ENCODE measurements at places on chromosomes 3 and 15.

DNA sequence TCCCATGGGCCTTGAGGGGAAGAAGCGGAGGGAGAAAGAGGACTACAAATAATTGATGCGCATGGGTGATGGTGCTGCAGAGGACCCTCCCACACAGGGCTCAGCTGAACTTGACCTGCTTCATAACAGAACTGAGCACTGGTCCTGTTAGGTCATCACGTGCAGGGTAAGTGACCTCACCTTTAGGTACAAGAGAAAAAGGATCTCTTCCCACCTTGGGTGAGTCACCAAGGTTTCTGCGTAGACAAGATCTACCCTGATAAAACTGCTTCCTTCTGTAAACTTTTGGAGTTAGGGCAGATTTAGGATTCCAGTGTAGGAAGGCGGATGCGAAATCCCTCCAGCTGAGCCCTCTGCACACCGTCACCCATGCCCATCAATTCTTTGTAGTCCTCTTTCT lies 67.1 kb downstream of the FEM1B start:
- DNase-seq: no peak

GRCh38 chr15:98776607-98777281 lies 128.4 kb downstream of the IGF1R start:
- DNase-seq: no peak

- no peak for DNase-seq
Measured at GRCh38 chr3:72411843-72412242, 436.4 kb downstream of the SHQ1 start.

DNA sequence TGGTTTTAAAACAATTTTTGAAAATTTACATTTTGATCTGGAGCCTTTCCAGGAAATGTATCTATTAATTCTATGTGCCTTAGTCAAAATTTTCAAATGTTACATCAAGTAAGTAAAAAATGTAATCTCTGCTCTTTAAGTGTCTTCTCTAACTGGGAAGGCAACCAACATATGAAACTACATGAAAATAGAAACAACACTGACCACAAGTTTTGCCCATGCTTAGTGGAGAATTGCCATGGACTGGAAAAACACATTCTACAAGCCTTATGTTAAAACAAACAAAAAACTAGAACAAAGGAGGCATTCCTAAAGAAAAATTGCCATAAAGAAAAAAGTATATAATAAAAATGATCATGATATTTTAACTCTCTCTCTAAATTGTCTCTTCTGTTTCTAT lies 75.9 kb upstream of the SPRED1 start:
- DNase-seq: no peak

DNA sequence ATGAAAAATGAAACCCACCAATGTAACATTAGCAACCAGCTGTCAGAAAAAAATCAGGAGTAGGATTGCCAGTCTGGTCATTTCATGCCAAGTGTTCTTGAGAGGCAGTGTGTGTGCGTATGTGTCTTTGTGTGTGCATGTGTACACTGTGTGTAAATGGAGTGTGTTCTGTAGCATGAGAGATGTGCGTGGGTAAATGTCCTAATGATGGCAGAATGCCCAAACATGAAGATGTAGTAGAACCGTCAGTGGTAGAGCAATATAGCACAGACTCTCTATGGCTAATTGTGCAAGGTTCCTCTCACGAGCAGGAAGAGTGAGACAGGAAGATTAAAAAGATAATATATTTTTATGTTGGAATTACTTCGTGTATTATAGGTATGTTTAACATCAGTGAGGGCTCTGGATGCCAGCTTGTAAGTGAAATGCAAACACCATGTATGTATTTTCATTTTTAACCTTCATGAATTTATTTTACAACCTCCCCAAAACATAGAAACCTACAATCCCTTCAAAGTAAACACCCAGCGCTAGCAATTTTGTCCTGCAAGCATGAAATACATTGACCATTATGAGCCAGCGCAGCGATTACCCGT lies 1038.7 kb downstream of the IGSF11 start:
- DNase-seq: no peak

DNA sequence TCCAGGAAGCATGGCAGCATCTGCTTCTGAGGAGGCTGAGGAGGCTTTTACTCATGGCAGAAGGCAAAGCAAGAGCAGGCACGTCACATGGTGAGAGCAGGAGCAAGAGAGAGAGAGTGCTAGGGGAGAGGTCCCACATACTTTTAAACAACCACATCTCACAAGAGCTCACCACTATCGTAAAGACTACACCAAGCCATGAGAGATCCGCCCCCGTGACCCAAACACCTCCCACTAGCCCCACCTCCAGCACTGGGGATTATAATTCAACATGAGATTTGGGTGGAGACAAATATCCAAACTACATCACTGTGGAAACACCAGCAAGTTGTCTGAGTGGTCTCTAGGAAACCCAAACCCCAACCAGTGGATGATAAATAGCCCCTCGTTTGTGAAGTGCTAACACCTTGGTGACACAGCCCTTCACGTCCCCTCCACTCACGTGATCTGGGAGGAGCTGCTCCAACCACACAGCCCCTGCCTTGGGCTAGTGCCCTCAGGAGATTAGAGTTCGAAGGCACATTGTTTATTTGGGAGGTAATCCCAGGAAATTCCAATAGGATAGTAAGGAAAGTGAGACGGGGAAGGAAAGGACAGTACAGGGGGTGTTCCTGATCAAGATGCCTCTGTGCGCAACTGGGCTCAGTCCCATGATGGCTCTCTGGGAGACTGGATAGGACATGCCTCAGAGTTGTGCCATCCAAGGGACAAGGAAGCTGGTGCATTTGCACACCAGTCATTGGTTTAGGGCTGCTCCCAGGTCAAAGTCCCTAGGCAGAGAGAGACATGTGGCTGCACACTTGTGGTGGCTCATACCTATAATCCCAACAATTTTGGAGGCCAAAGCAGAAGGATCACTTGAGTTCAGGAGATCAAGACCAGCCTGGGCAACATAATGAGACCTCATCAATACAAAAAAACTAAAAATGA lies 80.6 kb upstream of the CTNNB1 start:
- DNase-seq: no peak
